ENCODE measurements at places on chromosomes 6 and 20.

DNA sequence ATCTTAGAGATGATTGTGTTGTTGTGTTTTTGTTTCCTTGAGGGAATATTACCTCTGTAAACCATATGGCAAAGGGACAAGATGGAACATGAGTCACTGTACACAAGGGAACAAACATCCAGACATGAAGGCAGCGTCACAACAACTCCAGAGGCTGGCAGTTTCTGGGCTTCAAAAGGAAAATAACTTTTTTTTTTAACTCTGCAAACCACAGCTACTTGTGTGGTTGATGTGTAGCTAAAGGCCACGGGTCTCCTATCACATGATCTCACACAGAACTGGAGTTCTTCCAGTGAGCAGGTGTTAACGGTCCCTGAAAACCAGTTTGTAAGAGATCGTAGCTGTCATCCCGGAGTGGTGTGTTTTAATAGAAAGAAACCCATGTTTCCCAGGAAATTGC, 33.2 kb upstream of the HBS1L start:
- no peak for DNase-seq

GRCh38 chr6:115667478-115668026, 393.1 kb downstream of the FRK start:
- no peak for DNase-seq

GRCh38 chr20:48709744-48710143, 118.1 kb downstream of the PREX1 start:
- DNase-seq: no peak

DNA sequence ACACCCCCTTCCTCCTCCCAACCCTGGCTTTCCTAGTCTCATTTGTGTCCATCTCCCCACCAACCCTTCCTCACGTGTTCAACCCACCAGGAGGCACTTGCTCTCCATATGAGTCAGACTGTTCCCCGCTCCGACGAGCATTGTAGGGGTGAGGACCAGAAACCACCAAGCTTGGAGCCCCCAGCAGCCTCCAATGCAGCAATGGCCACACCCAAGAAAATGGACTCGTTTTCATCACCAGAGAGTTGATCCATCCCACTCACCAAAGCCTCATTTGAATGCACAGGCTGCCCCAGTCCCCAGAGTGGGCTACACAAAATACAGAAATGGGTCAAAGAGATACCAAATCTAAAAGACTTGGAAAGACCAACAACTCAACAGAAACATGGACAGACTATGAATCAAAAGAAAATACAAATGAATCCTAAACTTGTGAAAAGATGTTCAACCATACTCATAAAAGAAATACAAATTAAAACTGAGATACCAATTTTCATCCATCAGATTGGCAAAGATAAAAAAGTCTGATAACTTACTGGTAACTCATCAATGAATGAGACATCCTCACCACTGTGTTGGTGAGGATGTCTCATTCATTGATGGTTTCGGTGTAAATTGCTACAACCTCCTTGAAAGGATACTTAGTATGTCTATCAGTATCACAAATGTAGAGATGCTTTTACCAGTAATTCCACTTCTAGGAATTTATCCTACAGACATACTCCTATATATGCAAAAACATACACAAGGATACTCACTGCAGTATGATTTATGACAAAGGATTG, 68.1 kb downstream of the TRERF1 start:
- no peak for DNase-seq

- DNase-seq: no peak
These were observed 751.0 kb downstream of the CD109 start for GRCh38 chr6:74447013-74447412.

DNA sequence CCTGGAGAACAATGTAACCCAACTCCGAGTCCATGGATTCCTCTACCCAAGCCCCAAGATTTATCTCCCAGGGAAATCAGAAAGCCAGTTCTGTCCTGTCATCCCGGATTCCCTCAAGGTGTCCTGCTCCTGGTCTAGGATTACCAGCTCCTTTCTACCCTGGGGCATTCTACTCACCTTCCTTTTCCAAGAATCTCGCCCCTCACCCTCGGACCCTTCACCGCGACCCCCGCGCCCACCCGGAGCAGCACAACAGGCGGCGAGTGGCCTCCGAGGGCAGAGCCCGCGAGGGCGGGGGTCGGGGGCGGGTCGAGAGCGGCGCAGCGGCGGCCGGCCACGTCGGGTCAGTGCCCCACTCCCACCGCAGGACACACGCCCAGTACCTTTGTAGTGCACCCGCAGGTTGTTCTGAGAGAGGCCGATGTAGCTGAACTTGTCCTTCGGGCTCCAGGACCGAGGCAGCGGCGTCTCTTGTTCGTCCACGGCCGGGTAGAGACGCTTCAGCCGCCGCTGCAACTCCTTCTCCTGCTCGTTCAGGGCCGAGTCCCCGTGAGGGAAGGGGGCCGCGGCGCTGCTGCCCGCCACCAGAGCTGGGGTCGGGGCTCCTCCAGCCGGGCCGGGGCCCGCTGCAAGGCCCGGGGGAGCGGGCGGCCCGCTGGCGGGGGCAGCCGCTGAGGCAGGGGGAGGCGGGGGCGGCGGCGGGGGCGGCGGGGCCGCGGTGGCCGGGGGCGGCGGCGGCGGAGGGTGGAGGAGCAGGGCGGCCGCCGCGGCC, 897 bp downstream of the RANBP9 start:
- DNase-seq: no peak

GRCh38 chr20:32484958-32485769, 100.0 kb downstream of the NOL4L start:
- peak; percentile 40 for DNase-seq

DNA sequence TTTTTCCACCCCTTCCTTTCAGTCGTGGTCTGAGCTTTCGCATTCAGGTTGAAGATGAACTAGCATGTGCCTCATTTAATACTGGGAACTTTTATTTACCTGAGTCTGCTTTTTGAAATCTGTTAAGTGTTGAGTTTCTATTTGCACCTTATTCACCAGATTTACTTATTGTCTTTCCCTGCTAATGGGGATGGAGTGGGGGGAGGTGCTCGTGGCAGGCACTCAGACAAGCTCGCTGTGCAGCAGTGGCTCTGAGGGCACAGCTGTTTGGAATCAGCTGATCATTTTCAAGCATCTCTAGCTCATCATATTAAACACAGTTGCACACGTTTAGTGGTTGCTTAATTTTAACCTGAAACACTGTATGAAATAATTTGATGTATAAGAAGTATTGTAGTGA, 35.6 kb downstream of the UTRN start:
- no peak for DNase-seq

- DNase-seq: no peak
These were observed 49.0 kb downstream of the SCAF8 start for GRCh38 chr6:154782193-154782592.

DNA sequence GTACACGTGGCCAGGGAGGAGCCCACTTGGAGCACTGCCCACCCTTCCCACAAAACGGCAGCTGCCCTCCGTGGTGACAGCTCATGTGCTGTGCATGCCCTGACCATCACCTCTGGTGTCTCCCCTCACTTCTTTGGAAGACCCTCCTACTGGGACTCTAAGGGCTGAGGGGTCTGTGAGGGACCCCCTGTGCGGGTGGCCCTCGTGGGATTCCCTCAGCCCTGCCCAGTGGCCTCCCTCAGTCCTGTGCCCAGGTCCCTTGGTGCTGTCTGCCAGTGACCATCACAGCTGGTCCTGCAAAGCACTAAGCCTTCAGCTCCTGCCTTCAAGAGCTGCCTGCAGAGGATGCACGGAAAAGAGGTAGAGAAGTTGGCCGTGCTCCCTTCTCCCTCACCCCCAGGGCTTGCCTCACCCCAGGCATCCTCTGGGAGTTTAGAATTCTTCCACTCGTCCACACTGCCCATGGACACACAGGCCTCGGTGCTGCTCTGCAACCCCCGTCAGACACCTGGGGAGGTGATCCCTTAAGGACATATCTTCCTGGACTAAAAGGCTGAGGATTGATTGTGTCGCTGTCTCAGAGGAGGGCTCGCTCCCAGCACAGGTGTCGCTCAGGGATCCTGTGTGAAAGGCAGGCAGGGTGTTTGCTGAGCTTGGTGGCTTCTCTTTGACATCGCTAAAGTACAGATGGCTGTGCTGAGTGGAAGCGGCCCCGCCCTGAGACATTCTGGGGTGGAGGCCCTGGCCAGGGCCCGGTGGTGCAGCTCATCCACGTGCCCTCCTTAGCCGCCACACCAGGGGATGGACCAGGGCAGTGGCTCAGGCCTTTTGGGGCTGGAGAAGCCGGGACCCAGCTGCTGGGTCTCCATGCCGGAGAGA, 119.5 kb upstream of the FRMD1 start:
- no peak for DNase-seq

DNA sequence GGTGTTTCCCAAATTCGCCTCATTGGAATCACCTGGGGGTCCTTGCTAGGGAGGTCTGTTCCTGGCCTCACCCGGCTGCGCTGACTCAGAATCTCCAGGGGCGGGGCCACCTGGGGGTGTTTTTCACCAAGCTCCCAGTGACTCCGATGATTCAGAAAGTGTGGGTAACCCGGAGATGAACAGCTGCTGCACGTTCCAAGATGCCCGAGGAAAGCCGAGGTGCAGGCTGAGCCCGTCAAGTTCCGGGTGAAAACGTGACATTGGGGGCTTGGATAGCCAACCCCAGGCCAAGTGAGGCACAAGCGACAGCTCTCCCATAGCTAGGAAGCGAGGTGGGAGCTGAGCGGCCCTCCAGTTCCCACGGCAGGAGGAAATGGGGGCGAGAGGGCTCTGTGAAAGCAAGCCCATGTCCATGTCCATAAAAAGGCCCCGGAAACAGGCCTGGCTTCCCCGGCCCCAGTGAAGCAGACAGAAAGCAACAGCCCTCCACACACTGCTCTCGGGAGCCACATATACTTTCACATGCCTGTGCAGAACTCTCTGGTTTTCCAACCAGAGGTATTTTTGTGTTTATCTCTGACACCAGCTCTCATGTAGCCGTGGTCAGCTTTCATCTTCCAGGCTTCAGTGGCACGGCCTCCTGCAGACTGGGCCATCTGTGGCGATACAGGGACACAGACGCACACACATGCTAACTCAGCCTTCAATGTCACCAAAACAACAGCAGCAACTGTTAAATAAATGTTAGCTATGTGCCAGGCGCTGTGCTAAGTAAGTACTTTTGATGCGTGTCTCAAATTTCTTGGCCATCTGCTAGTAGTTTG, 90.7 kb upstream of the CCDC28A start:
- no peak for DNase-seq

DNA sequence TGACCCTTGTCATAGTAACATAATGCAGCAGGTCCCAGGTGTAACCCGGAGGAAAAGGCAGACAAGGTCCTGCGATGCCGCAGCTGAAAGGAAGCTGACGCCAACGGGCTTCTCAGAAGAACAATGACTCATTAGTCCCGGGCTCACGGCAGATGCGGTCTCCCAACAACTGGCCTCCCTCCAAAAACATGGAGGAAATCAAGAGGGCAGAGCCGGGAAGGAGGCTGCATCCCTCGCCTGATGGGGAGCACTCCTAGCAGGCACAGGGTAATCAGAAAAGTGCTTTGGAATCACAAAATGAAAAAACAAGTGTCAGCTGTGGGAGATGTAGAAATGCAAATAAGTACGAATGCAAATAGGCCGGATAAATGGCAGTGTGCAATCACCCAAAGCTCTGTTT, 165.2 kb upstream of the AGPAT4 start:
- peak; percentile 42 for DNase-seq

GRCh38 chr6:32068867-32069266, 30.7 kb downstream of the CYP21A2 start:
- DNase-seq: no peak

DNA sequence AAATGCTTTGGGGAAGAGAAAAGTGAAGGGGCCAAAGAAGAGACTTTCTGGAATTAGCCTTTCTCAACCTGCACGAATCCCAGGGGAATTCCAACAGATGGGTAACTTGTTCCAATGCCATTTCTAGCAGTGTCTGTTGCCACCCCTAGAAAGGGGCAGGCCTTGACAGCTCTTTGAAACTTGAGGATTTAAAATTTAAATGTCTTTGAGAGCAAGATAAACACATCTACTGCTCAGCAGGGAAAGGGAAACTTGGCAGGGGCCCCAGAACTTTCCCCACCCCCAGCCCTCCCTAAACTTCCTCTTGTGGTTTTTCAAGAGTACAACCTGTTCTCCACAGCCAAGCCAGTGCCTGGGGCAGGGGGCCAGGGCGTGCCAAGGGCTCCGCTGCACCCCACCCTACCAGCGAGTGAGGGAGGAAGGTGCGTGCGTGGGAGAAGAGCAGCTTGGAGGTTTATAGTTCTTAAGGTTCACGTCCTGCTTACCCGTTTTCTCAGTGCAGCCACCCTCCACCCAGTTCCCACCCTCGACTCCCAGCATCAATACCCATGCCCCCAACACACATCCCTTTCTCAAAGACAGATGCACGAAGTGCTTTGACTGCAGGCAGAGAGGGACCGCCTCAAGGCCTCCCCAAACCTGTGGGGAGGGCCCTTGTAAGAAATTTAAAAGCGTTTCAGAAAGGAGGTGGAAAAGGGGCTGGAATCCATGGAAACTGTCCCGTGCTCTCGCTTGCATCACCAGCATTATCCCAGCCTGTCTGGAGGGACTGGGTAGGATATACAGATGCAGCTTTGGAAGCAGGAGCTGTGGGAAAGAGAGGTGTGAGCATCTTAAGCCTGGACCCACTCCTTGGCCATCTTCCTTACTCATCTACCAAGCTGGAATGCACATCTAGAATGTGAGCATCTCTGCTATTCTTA, 4.5 kb upstream of the TAF8 start:
- DNase-seq: no peak

- no peak for DNase-seq
These were observed 126.9 kb upstream of the QKI start for GRCh38 chr6:163287626-163288025.

DNA sequence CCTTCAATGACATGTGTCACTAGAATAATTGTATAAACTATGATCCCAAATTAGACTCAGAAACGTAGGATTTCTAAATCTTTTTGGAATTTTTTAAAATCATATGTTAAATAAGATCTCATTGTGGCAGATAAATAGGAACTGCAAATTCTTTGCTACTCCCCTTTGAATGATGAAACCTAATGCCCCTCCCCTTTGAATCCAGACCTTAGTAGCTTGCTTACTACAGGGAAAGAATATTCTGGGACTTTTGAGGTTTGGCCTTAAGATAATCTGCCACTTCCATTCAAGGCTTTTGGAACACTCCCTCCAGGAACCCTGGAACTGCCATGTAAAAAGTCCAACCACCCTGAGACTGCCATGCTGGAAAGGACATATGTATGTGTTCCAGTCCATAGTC, 7.1 kb downstream of the TDP2 start:
- no peak for DNase-seq

GRCh38 chr6:33248643-33248931, 23.1 kb downstream of the VPS52 start:
- no peak for DNase-seq
